Forelimb muscle (tissue), 1 donor: ENCODE measurements at places on chromosomes 16 and 17. TPM values are rescaled to one million over a fixed set of nuclear protein-coding genes. Genes with fewer than 3 reads are reported as not detected.

DNA sequence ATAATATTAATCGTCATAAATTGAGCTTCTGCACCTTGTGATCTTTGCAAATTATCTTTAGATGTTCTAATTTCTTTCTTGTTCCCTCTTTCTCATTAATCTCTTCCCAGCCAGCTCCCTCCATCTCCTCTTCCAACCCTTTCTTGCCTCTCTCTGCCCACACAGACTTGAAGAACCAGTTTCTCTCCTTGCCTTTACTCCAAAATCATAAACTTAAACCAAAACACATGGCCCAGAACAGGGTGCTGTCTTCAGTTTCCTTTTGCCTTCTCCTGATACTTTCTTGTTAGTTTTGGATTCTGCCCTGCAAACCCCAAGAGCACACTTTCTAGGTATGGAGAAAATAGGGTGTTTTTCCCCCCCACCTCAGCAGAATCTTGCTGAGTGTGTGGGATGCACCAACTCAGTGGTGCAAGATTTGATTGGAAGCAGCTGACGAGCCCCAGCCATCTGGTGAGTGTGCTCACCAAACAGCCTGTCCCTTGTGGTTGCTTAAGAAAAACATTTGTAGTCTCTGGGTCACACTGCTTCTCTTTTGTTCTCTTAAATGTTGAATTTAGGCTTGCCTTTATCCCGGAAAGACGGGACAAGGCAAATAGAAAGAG lies 175.8 kb upstream of the MAF start:
- no peak for DNase-seq

The ZNF821 gene
- polyA plus RNA-seq, result 7.4 TPM

DNA sequence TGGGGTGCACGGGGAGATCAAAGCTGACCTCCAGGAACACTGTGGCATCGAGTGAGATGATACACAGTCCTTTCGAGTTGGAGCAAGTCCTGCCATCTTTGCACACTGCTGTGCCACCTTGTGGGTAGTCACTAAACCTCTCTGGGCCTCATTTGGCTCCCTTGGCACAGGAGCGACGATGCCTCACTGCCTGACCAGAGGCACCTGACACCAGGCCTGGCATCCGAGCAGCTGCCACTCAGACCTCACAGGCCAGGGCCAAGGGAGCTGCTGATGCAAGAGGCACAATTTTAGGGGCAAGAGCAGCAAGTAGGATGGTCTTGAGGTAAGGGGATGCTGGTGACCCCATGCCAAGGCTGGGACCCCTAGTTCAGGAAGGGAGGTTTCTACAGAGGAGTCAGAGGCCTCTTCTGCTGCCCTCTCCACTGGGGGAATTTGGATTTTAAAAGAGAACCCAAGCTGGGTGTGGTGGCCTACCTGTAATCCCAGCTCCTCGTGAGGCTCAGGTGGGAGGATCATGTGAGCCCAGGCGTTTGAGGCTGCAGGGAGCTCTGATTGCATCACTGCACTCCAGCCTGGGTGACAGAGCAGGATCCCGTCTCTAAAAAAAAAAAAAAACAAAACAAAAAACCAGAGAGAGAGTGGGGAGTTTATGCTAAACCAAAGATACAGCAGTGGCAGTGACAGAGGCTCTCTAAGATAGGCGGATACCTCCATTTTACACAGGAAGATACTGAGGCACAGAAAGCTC lies 6.7 kb upstream of the ADGRG1 start:
- no peak for DNase-seq

DNA sequence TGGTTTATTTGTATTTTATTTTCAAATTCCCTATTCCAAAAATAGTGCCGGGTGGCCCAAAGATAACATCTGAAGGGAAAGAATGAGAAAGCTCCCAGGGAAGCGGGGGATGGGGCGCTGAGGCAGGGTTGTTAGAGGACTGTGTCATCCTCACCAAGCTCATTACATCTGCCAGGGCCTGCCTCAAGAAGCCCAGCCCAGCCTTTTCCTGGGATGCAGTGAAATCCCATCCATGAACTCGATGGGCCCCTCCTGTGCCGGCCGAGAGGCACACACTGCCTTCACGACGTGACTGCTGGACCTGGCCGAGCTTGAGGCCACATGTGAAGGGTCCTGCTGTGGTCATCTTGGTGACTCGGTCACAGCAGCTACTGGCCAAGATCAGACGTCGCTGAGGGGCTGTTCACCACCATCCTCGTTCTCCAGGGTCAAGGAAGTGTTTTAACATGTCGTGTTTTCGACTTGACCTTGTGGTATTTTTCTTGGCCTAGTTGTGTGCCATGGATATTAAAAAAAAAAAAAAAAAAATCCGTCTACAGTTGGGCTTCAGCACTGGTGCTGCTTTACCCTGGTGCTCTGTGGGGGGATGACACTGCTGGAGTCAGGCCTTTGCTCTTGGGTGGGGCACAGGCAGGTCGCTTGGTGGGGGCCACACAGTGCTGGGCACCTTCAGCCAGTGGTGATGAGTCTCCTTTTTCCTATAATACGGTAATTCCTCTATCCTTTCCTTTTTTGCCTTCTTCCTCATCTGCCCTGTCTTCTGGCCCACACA lies 4.9 kb downstream of the TIMM22 start:
- no peak for DNase-seq

The C16orf90 gene
- polyA plus RNA-seq, result not detected

- no peak for DNase-seq
These were observed 32.5 kb downstream of the UBE2O start for GRCh38 chr17:76420356-76421043.

GRCh38 chr17:68290955-68291835 lies at the start of the genes ARSG and SLC16A6:
Gene ARSG, plus strand, starts transcription at chr17:68291495. Its CDS starts 15,999 bp downstream, at chr17:68307494.
Gene SLC16A6, minus strand, starts transcription at chr17:68291127. Its CDS starts 12,807 bp downstream, at chr17:68278320.
- no peak for DNase-seq
